Endodermal cell (in vitro differentiated cells): ENCODE measurements at places on chromosomes 2 and 18. TPM values are rescaled to one million over a fixed set of nuclear protein-coding genes. Genes with fewer than 3 reads are reported as not detected.

GRCh38 chr2:165743442-165743841 lies 50.6 kb downstream of the GALNT3 start:
- no peak for DNase-seq

DNA sequence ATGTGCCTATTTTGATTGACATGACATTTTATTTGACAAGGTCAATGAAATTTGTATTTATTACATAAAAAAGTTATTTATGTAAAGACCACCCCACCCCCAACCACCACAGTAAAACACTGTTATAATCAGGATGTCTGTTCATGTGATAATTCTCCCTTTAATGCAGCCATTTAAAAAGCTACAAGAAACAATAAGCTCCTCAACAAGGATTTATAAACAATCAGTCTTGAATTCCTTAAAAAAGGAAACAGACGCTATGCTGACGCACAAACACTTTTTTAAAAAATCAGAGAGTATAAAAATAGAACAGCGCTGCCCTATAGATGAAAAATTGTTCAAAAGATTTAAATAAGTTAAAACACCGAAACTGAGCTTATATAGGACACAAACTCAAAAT lies 102.2 kb downstream of the SOS1 start:
- no peak for DNase-seq

DNA sequence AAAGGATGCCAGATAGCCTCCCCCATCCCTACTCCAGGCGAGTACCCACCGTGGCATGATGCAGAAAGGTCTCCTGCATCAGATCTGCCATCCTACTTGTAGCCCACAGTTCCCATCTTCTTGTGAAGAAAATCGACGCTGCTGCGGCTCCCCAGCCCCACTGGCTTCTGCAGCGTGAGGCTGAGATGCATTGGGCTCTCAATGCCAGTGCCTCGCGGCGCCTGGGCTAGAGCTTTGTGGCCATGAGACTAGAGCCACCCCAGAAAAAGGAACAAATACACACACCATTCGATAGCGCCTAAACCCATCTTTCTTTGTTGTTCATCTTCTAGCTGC lies 2.8 kb downstream of the NOL4 start:
- DNase-seq = peak; percentile 78

GRCh38 chr18:68780802-68781635 lies 16.9 kb upstream of the CCDC102B start:
- DNase-seq = no peak

DNA sequence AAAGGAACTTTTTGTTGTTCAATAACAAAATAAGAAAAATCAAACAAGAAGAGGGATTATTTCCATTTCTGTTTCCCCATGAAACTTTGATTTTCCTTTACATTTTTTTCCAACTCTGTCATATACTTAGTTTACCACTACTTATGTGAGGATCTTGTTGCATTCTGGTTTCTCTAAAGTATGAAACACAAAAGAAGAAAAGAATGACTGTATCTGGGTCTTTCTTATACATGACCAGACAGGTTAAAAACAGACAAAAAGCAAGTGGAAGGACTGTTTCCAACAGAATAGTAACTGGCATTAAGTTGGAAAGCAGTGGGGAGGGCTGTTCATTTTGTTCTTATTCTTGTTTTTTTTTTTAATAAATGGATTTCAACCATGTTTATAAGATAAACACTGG lies 1207.8 kb upstream of the FAM98A start:
- DNase-seq = no peak

DNA sequence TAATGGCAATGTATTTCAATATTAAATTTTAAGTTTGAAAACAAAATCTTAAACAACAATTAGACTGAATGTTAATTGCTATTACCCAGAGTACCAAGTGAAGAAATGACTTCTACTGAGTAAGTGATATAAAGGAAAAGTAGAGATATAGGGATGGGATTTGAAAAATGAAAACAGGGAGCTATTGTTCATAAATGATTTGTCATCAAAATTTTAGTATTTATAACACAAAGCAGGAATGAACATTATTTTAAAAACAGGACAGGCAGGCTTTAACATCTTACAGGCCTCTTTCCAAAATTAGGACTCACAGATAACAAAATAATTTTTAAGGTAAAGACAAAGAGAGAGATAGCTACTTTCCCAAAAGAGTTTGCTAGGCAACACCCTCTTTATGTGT lies 3.9 kb downstream of the EXOC6B start:
- DNase-seq = no peak

GRCh38 chr2:66832646-66833435 lies 397.9 kb downstream of the MEIS1 start:
- no peak for DNase-seq

DNA sequence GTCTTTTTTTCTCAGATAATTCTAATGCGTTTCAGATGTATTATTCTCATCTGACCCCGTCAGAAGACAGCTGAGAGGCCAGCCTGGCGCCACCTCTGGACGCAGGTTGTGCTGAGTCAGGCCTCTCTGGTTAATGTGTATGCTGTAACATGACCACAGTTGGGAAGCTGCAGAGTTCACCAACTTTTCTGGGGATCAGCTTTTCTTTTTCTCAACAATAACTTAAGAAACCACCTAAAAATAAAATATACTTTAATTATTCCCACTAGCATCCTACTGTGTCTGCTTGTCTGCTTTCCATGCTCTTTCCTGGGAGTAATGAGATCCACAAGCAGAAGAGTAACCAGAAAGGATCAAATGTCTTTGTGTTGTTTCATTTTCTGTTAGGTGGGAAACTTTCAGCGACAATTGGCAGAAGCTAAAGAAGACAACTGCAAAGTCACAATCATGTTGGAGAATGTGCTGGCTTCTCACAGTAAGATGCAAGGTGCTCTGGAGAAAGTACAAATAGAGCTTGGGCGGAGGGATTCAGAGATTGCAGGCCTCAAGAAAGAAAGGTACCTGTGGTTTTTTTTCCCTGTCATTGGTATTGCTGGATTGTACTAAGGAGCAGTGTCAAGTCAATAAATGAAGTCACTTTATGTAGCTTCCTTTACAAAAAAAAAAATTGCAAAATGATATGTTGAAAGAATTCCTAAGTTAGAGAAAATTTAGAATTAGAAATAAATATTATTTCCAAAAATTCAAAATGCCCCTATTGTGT lies 79.8 kb downstream of the CCDC150 start:
- peak; percentile 71 for DNase-seq

GRCh38 chr2:230069402-230069801 lies 678 bp upstream of the SLC16A14 start:
- no peak for DNase-seq

DNA sequence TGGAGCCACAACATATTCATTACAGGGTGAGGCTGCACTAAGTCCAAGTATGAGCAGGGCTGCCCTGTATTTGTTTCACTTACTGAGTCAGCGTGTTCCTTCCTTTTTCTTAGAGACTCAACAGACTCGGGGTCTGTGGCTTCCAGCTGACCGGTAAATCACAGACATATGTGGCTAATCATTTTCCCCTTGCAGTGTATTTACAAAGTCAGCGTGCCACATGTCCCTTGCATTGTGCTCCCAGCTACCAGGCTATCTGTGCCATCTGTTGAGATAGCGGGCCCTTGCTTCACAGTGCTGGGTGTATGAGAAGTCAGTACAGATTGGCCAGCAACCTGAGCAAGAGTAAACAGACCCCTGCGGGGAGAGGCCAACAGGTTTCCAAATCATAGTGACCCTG lies 254.3 kb downstream of the LRRTM1 start:
- DNase-seq = no peak

GRCh38 chr2:201523506-201523905 lies 72.0 kb downstream of the STRADB start:
- no peak for DNase-seq

DNA sequence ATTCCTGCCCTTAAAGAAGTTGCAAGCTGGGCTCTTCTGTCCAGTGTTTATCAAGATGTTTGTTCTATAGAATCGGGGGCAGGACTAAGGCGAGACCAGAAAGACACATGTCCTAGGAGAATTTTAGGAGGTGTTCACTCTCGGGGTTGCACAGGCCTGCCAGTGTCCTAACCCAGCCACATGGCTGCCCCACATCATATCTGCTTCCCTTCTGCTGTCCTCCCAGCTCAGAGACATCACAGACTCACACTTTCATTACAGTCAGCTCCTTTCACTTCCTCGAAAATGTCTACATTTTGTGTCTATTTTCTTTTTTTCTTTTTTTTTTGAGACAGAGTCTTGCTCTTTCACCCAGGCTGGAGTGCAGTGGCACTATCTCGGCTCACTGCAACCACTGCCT lies 10.7 kb upstream of the MRO start:
- no peak for DNase-seq

DNA sequence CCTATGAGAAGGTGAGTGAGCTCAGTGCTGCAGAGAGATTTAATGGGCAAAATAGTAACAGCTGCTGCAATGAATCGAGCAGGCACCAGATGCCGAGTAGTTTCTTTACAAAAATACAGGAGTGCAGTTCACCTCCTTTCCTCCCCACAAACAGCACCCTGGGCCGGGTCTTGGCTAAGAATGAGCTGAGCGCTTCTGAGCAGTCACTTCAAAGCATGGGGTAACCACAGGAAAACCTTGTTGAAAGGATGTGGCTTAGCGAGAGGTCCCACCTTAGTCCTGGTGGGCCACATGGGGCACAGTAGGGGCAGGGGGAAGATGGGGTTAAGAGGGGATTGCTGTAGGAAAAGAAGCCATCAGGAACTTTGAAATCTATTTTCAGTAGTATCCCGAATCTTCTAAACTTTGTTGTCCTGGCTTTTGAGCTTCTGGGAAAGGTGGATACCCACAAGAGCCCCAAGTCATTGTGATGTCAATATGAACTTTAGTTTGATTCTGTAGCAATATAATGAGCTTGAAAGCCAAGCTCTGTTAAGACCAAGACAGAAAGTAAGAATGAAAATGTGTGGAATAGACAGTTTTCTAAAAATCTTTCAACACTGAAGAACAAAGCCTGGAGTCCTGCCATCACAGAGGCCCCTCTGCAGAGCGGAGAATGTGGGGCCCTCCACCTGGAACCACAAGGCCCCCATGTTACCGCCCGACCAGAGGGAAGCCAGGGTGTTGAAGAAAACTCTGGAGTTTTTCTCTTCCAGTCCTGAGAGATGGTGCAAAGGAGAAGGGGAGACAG lies 101.0 kb upstream of the ZNF236 start:
- DNase-seq = no peak

GRCh38 chr18:3872641-3873040 lies 422.7 kb downstream of the TGIF1 start:
- no peak for DNase-seq

GRCh38 chr2:174158003-174158402 lies 90.3 kb downstream of the OLA1 start:
- peak; percentile 85 for DNase-seq

The PROM2 gene
- 2.2 and 2.3 TPM in 2 replicates for total RNA-seq

The LRRFIP1 gene
- total RNA-seq = 84.7 and 102 TPM in 2 replicates

The CYP27C1 gene
- total RNA-seq = 2.4 to 5.1 TPM (median 4.9 TPM) in 3 replicates

The LYPD6B gene
- total RNA-seq = 2.8 to 14.9 TPM (median 14.5 TPM) in 3 replicates

The INO80C gene
- total RNA-seq = 27.1 to 31.1 TPM (median 28.6 TPM) in 3 replicates

The GALNT3 gene
- total RNA-seq = 9.5 and 9.7 TPM in 2 replicates
